SIG-M5 (cell line): ENCODE measurements at places on chromosomes 1 and 21.

DNA sequence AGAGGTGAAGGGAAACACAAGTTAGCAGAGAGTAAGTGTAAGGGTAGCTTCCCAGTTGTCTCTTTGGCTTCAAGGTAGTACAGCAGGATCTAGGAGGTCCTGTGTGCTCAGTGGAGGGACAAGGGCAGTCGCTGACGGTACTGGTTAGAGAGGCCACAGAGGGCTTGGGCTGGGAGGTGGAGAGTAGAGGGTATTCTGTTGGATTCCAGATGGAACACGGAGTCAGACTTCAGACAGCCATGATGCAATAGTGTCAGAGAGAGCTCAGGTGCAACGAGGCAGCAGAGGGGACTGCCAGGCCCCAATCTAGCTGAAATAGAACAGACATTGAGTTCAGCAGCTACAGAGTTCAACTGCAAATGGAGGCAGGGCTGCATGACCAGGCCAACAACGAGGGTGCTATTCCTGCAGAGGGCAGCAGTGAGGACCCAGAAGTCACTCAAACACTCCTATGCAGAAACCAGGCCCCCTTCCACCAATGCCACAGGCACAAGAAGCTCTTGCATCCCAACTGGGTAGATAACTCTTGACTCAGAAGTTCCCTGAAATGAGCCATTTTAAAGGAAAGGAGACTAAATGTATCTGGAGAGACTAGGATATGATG is 325.0 kb upstream of the ESRRG start:
- no peak for DNase-seq

- no peak for DNase-seq
Observed at GRCh38 chr21:26513212-26513611, 59.9 kb downstream of the CYYR1 start.

- no peak for DNase-seq
Observed at GRCh38 chr1:85490270-85490985, 25.5 kb upstream of the DDAH1 start.

DNA sequence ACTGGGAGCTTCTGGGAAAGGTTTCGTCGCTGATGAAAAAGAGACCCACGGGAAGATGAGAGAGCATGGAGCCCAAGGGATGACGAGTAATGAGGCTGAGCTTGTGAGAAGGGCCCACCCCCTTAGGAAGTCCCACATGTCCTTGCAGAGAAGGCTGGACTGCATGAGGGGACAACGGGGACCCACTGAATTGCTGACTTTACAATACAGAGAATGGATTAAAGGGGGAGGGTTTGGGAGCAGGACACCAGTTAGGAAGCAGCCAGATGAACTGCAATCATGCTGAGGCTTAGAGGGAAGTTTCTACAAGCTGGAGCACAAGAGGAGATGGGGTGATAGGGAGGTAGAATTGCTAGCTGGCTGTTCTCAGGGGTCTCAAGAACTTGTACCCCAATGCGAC is 5.5 kb upstream of the TMEM51 start:
- no peak for DNase-seq

DNA sequence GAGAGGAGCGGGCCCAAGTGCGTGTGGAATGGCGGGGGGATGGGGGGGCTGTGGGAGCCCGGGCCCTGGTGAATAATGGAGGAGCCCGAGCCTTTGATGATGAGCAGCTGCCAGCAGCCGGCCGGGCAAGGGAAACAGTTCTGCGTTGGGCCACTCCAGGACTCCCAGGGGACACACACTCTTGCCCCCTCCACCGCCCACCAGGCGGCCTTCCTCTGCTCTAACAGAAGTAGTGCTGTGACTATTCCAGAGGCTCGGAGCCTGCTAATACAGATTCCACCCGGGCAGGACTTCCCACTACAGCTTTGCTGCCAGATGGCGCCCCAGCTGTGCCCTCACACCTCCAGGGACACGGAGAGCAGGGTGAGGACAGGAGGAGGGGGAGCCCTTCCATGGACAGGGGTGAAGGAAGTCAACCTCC is 48.2 kb upstream of the LRP8 start:
- DNase-seq: no peak

DNA sequence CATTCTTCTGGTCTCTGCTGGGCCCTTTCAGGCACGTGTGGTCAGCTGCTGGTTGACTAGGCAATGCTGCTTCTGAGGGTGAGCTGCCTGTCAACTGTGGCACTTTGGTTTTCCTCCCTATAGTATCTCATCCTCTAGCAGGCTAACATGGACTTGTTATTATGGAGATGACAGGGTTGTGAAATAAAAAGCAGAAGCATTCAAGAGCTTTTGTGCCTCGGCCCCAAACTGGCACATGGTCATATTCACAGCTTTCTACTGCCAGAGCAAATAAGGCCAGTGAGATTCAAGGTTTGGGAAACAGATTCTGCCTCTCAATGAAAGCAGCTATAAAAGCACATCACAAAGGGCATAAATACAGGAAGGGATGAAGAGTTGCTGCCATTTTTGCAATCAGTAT is 1.6 kb upstream of the ZNF124 start:
- DNase-seq: peak; percentile 32
